ENCODE measurements at places on chromosomes 5 and 9.

DNA sequence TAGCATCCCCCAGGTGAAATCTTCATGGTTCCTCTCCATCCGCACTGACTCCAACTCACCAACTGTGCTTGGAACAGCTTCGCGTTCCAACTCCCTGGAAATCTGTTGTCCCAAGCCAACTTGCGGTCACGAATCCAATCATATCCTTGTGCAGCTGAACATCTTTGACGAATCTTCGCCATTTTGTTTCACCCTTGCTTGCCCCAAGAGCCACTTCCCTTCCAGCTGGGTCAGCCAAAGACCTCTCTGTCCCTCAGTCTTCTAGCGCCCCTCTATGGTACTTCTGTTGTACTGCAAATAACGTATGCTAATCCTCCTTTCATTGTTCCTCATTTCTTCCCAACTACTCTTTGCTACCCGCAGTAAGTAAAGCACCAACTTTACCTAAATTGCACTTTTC is 61.0 kb upstream of the TARS1 start:
- DNase-seq: no peak

DNA sequence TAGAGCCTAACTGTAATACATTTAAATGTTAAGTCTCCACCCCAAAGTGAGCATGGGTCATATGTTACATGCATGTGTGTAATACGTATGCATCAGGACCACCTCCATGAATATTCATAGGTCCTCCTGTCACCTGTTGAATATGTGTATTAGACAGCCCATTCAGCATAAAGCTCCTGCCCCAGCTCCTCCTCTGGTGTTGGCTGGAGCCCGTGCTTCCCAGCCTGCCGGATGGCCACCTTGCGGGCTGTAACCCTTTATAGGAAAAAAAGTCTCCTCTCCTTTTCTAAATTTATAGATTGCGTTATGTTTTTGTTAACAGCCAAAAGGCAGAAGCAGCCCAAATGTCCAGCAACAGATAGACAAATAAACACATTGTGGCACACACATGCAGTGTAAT is 299.5 kb downstream of the MED10 start:
- no peak for DNase-seq

DNA sequence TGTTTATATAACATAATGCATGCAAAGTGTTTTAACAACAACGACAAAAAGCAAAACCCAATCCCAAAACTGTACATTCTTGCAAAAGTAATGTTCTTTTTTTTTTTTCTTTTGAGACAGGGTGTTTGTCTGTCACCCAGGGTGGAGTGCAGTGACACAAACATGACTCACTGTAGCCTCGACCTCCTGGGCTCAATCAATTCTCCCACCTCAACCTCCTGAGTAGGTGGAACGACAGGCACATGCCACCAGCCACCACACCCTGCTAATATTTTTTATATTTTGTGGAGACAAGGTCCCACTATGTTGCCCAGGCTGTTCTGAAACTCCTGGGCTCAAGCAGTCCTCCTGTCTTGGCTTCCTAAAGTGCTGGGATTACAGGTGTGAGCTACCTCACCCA is 13.6 kb upstream of the HAVCR1 start:
- DNase-seq: no peak

- DNase-seq: no peak
These were observed 116.8 kb upstream of the GPR151 start for GRCh38 chr5:146632620-146633322.

Data from activated T-cell treated with anti-CD3 and anti-CD28 coated beads, Interleukin-2, amount 50 U/mL, for 24 hours (primary cell).